ENCODE measurements at places on chromosomes 2 and 18.

GRCh38 chr2:239946562-239946863 lies 78.6 kb downstream of the NDUFA10 start:
- no peak for DNase-seq

DNA sequence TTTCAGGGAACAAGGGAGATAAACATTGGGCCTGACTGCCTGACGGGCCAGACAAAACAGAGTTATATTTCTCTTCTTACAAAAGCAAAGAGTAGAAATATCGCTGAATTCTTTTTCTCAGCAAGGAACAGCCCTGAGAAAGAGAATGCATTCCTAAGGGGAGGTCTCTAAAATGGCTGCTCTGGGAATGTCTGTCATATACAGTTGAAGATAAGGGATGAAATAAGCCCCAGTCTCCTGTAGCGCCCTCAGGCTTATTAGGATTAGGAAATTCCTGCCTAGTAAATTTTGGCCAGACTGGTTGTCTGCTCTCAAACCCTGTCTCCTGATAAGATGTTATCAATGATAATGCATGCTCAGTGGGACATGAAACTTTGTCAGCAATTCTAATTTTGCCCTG lies 134.9 kb upstream of the CNTNAP5 start:
- DNase-seq = no peak

DNA sequence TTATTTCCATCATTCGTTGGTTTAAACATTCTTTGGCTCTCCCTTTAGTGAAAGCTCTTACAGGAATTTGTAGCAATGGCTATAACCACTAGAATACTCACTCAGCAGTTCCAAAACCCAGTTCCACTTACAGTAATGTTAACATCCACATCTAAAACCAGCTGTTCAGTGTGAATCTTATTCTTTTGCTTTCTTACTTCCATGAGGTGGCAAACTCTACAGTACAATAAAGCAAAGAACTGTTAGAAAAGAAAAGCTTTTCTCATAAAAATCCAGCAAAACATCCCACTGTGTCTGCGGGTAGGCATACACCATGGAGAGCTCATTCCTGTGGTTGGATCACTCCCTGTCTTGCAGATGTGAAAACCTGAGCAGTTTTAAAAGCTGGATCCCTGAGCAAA lies 147.1 kb downstream of the ARHGAP28 start:
- peak; percentile 9 for DNase-seq

DNA sequence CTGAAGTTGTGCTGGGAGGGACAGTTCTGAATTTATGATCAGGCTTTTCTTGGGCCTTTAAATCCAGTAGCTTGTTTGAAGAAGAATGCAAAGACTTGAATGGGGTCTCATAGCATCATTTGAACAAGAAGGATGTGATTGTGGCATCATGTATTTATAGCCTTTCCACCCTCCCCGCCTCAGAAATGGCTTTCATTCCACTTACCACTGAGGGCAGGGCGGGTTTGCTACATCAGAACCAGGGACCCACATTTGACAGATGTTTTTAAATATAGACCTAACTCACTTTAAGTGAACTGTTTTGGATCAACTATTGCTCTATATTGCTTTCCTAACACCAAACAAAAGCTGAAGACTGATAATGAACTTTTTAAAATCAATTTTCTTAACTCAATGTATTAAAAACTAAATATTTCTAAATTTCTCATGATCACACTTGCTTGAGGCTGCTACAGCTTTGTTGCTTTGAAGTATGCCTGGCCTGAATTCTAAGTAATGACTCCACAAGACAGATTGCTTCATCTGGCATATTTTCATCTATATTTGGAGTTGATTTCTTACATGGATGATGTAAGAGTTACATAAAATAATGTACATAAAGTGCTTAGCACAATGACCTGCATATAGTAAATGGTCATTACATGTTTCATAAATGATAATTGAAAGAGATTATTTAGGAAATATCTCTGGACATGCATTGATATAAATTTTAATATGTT lies 1552.9 kb upstream of the SLC39A10 start:
- no peak for DNase-seq

GRCh38 chr2:176112375-176113302 lies 3.9 kb upstream of the HOXD10 start:
- no peak for DNase-seq

DNA sequence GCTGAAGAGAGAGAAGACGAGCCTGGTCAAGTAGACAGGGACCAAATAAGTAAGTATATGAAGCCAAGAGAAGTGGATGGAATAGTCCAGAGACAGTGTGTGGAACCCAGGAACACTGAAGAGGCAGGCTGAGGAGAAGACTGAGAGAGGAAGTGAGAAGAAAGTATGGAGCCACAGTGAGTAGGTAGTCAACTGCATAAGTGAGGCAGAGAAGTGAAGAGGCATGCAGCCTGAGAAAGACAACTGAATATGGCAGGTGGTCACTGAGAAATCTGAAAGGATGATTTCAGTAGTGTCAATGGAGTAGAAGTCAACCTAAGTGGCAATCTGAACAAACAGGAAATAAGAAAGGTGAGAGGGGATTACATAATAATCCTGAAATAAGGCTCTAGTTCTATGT lies 55.4 kb downstream of the CWC22 start:
- DNase-seq = no peak

- DNase-seq = no peak
These were observed 17.4 kb upstream of the RMDN2 start for GRCh38 chr2:37907501-37908225.

GRCh38 chr2:230023313-230023712 lies 45.4 kb downstream of the SLC16A14 start:
- DNase-seq = no peak

DNA sequence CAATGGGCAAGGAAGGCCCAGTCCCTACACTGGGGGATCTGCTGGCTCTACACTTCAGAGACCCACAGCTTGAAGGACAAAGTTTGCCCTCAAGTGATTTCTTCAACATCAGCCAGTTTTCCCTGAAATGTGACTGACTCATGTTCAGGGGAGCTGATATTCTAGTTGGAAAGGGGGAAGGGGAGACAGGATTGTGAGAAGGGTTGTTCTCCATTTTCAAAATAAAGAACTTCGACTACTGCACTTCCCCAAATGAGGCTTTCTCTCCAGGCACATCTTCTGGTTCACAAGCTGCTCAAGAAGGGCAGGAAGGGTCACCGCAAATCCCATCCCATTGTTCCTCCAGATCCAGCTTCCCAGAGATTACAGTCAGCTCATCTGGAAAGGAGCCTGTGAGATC lies 117.6 kb downstream of the BCL2L11 start:
- no peak for DNase-seq

GRCh38 chr2:80348953-80349352 lies 44.4 kb upstream of the LRRTM1 start:
- no peak for DNase-seq

GRCh38 chr2:75142081-75142480 lies 57.2 kb downstream of the TACR1 start:
- DNase-seq = no peak

- no peak for DNase-seq
These were observed 5.6 kb downstream of the RBKS start for GRCh38 chr2:27884601-27885000.

DNA sequence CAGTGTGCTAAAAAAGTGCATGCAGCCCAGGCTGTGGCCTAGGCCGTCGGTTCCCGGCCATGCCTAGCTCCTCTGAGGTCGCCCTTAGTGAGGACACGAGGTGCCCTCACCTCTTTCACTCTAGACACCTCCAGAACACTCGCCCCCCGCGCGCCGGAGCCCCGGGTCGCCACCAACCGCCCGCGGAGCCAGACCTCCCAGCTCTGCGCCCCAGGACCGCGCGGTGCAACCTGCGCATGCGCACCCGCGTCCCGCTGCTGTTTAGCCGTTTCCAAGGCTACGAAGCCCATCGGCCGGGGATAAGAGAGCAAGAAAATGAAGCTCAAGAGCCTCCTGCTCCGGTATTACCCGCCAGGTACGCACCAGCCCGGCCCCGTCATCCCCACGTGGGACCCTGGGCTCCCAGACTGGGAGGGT lies at the start of gene DAW1:
Gene DAW1 (plus strand): TSS at position 257 of the 417 bp plus-strand sequence. CDS start 59 bp downstream, at position 316.
- DNase-seq = peak; percentile 15

DNA sequence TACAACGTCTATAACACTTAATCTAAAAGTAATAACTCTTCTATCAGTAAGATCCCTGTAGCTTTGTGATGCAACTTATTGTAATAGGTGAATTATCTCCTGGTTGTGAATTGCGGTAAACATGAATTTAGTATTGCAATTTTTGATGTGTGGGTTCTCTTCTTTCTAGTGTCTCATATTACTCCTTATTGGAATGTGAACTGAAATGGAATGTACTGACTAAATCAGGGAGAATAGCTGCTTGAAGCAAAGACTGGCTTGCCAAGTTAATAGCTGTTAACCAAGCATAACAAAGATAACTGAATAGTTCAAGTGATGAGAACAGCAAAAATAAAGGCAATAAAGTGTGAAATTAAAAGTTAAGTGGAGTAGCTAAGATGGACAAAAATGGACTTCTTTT lies 60.5 kb upstream of the TFPI start:
- DNase-seq = no peak

GRCh38 chr2:100383954-100384353 lies 33.5 kb downstream of the CHST10 start:
- DNase-seq = no peak

- no peak for DNase-seq
These were observed 34.1 kb upstream of the REEP1 start for GRCh38 chr2:86371527-86371926.

GRCh38 chr2:207692206-207693065 lies 19.0 kb upstream of the CCNYL1 start:
- no peak for DNase-seq

GRCh38 chr2:222592176-222592575 lies 63.7 kb downstream of the FARSB start:
- DNase-seq = no peak

- DNase-seq = no peak
These were observed 11.6 kb downstream of the KANSL3 start for GRCh38 chr2:96626553-96626942.

Data from MM.1S (cell line).